Substantia nigra (tissue), 51 donors: ENCODE measurements at places on chromosomes 5 and 9.

DNA sequence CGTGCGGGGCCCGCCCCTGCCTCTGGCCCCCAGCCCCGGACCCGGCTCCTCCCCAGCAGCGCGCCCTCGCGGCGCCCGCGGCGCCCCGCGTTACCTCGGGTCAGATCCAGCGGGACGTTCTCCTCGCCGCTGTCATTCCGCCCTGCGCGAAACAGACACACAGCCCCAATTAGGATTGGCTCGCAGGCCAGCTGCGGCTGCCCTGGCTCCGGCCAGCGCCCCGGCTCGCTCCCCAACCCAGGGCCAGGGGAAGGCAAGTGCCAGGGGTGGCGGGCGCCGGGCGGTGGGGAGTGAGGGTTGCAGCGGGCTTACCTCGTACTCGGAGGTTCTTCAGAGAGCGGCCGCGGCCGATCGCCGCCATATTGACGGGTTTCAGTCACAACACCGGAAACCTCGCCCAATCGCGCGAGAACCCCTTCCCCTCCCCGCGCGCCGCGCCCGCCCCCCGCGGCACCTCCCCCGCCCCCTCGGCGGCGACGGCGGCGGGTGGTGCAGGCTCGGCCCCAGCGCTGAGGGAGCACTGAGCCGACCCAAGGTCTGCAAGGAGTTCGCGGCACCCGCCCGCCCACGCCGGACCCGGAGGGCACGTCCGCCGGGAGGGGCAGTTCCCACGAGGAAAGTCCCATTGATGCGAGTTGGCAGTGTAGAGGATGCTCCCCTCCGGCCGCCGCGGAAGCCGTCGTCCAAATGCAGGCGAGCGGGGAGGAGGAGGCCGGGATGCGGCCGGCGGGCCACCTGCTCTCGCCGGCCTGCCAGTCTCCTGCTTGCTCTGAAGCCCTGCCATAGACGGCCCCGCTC, at the start of gene RICTOR:
Gene RICTOR, minus strand, starts transcription at position 383 of the 798 bp plus-strand sequence. Its CDS starts 22 bp downstream, at position 361.
- peak; percentile 92 for DNase-seq

DNA sequence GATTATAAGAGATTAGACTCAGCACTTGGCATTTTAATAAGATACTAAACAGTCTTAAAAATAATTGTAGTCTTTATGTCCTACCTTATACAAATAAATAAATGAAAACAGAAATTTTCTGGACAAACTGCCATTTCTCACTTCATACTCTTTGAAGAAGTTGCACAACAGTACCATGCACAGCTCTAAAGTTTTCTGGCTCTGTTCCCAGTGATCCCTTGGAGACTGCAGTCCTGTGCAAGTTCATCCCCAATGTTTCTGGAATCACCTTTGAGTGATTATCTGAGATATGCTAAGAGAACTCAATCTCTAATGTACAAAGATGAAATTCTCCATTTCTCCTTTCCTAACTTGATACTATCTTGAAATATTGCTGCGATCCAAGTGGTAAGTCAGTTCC, 330.4 kb upstream of the EDIL3 start:
- DNase-seq: no peak

DNA sequence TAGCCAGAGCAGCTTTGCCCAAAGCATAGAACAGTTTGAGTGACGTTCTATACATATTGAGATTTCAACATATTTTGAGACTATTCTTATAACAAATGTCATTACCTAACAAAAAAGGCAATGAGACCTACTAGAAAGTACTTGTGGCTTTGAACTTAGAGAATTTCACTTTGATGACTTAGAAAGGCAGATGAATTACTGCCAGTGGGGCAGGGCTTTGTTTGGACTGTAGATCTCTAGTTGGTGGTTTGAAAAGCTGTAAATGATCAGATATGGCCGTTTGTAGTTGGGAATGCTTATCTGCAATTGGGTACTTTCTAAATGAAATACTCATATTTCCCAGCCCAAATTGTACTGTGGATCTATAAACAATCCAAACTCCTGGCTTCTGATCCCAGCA, 28.1 kb downstream of the SOX30 start:
- no peak for DNase-seq

- no peak for DNase-seq
Measured at GRCh38 chr9:133602277-133602676, 6.9 kb downstream of the FAM163B start.

GRCh38 chr9:109859447-109859846, 79.4 kb downstream of the PALM2AKAP2 start:
- DNase-seq: no peak
